ENCODE measurements at places on chromosomes 11 and 22. TPM values are rescaled to one million over a fixed set of nuclear protein-coding genes. Genes with fewer than 3 reads are reported as not detected.

The RASL10A gene
- total RNA-seq, result not detected

The APOA1 gene
- 0.29 TPM for total RNA-seq

GRCh38 chr11:109001585-109001984 lies 336.7 kb downstream of the DDX10 start:
- no peak for DNase-seq
- no peak overlapping the region for H3K27ac ChIP-seq
- no peak overlapping the region for H3K4me3 ChIP-seq
- H3K36me3 ChIP-seq, result no peaks in the 10 kb centered on the region
- H3K4me1 ChIP-seq, result no peaks in the 10 kb centered on the region

The OR52I2 gene
- total RNA-seq, result not detected

- peaks cover 12% of the 10 kb centered on the region for H3K27me3 ChIP-seq
- H3K4me3 ChIP-seq, result no peak overlapping the region
- peaks cover 4% of the 10 kb centered on the region for H3K4me1 ChIP-seq
- DNase-seq, result no peak
- no peak overlapping the region for H3K27ac ChIP-seq
- no peaks in the 10 kb centered on the region for H3K36me3 ChIP-seq
These were observed 85.8 kb downstream of the TRMU start for GRCh38 chr22:46421267-46421666.

Data from osteoblast (primary cell).